ENCODE measurements at places on chromosomes 3 and 15.

- no peak for DNase-seq
These were observed 77.3 kb downstream of the ABI3BP start for GRCh38 chr3:100915706-100916495.

DNA sequence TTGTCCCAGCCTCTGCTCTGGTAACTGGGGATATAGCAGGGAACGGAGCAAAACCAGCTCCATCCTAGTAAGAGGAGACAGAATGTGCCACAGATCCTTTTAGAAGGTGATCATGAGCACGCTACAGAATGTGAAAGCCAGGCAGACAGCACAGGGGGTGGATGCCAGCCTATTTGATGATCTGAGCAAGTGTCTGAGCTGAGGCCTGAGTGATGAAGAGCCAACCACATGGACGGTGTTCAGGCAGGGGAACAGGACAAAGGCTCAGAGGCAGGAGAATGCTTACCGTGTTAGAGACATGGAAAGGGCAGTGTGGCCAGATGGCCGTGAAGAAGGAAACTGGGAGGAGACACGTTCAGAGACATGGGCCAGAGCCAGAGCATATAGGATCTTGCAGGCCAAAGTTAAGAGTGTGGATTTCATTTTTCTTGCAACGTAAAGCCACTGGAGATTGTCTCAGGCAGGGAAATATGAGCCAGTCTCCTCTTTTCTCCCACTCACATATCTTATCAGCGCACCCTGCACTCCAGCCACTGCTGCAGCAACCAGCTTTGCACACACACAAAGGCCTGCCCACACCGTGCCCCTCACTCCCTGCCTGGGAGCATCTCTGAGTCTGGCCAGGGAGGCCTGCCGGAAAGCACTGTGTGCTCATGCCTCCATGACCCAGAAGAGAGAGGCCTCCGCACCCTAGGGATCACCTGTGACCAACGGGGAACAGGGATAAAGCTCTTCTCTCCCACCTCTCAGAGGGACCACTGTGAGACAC is 20.1 kb downstream of the RAB43 start:
- no peak for DNase-seq

GRCh38 chr3:123705488-123706285 is 120.8 kb upstream of the HACD2 start:
- no peak for DNase-seq

- no peak for DNase-seq
These were observed 82.7 kb downstream of the MYRIP start for GRCh38 chr3:39892068-39892467.

GRCh38 chr3:98728672-98729071 is 34.5 kb upstream of the ST3GAL6 start:
- no peak for DNase-seq

GRCh38 chr3:12512534-12513118 is 28.3 kb downstream of the TSEN2 start:
- no peak for DNase-seq

- DNase-seq, result no peak
These were observed 363.4 kb upstream of the RARB start for GRCh38 chr3:25064681-25065080.

GRCh38 chr3:178075344-178075743 is 460.9 kb upstream of the KCNMB2 start:
- DNase-seq, result no peak

DNA sequence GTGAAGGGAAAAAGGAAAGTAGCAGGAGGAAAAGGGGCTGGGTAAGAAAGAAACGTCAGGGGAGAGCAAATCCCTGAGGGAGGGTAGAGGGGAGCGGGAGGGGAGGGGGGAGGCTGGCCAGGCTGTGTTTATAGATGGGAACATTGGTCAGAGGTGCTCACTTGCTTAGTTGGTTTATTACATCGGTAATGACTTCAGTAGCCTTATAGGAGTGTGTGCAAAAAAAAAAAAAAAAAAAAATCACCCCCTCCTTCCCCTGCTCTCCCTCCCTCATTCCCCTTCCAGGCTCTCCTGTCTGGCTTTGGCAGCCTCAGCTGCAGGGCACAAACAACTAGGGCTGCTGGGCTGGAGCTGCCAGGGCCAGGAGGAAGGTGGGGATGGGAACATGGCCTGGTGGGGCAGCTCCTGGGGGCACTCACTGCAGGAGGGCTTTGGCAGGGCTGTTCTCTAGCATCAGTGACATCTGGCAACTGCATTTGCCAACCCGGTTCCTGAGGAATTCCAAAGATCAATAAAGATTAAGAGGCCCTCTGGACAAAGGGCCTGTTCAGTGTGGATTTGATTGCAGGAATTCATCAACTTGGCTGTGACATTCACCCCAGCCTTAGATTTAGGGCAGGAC is 334.5 kb upstream of the FRG2C start:
- DNase-seq, result no peak

GRCh38 chr3:153052096-153052460 is 109.9 kb upstream of the RAP2B start:
- no peak for DNase-seq

- DNase-seq, result no peak
These were observed 4.3 kb downstream of the ATP6V1A start for GRCh38 chr3:113751141-113751540.

GRCh38 chr3:64859625-64860535 is 172.1 kb upstream of the ADAMTS9 start:
- DNase-seq, result no peak

- DNase-seq, result no peak
These were observed 840.1 kb downstream of the TUSC7 start for GRCh38 chr3:117549716-117550115.

DNA sequence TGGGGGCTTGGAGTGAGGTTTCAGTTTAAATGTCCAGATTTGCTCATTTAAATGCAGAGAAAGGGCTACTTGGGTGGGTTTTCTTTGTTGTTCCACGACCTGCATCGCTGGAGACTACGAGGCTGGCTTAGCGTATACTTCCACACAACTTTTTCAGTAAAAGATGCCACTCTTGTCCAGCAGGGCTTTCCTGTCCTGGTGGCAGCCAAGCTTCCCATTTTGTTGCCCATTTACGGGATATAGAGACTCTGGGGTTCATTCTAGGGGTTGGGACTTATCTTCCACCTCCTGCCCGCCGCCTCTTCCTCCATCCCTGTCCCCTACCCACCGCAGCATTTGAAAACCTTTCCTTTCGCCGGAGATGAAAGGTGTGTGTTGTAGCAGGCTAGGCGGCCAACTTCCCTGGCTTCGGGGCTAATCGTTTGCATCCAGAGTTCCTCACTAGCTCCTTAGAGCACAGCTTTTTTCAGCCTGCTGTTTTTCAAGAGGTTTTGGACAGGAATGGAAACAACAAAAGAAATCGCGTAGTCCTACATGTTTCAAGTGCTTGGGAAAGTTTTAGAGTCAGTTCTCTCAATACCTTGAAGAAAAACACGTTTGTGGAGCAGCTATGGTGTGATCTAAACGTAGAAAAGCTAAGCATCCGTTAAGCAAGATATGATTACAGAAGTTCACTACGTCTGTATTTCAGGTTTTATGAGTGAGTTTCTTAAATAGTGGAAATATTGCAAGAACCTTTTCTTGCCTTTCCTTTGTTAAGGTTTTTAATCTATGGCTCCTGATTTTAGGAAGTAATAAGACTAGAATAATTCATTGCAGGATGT is 843 bp downstream of the CHRNA5 start:
- DNase-seq, result no peak

- DNase-seq, result no peak
These were observed 9.1 kb upstream of the CALML4 start for GRCh38 chr15:68213991-68214837.

DNA sequence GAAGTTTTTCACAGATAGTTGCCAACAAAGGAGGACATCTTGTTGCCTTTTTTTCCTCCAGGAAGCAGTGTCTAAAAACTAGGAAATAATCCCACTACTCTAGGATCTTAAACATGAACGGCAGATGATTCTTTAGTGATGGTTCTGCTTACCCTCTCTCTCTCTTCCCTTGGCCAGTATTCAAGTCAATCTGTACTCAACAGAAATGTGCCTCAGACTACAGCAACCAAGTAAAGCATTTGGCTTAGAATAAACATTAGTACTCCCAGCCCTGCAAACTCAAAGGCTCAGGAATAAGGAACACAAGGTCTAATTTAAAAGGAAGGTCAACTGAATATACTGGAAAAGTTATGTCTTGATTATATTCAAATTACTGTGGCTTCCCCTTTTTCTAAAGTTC is 8.7 kb downstream of the NPTN start:
- no peak for DNase-seq

DNA sequence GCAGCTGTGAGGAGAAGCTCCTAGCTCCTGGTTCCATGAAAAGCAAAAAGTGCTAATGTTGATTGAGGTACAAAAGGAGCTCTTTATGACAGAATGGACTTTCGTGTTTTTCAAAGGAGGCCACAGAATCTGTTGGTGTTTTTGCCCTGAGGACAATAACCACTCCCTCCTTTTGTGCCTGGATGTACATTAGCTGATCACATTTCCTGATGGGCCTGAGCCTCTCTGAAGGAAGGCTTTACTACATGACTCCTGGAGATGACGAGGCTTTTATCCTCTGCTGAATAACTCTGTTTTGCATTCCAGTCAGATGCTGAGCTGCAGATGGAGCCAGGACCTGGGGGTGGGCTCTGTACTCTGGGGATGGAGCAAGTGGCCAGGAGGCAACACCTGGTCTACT is 301.9 kb downstream of the CACNA2D3 start:
- no peak for DNase-seq

- DNase-seq, result peak; percentile 4
These were observed 25.1 kb upstream of the CSTA start for GRCh38 chr3:122299872-122300460.

DNA sequence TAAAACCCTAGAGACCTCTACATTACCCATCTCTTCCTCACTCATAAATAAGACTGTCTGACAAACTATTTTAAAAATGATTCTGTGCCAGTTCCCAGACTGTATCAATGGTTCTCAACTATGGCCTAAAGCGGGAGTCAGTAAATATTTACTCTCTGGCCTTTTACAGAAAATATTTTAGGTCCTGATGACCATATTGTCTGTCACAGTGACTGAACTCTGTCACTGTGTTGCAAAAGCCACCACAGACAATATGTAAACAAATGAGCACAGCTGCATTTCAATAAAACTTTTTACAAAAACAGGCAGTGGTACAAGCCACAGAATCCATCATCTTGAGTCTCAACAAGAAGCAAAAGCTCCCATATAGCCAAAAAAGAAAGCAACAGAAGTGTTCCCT is 45.4 kb downstream of the PLOD2 start:
- no peak for DNase-seq

- no peak for DNase-seq
These were observed 38.7 kb downstream of the HSPBAP1 start for GRCh38 chr3:122754929-122755328.

- DNase-seq, result no peak
These were observed 341.3 kb upstream of the DPPA4 start for GRCh38 chr3:109678600-109678999.

All from DMS 273 treated with DMSO at 0.1 percent for 48 hours (cell line).